AG04450 (cell line): ENCODE measurements at places on chromosomes 7 and 10.

DNA sequence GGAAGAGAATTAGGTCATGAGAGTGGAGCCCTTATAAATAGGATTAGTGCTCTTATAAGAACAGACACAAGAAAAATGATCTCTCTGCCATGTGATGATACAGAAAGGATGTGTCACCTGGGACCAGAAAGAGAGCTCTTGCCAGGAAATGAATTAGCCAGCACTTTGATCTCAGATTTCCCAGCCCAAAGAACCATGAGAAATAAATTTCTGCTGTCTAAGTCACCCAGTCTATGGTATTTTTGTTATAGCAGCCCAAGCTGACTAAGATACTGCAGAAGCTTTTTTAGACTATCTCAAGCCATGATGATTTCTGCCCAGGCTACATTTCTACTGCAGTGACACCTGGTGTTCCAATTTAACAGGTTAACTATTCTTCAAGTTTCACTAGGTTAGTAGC lies 84.8 kb downstream of the RSU1 start:
- no peak for DNase-seq

DNA sequence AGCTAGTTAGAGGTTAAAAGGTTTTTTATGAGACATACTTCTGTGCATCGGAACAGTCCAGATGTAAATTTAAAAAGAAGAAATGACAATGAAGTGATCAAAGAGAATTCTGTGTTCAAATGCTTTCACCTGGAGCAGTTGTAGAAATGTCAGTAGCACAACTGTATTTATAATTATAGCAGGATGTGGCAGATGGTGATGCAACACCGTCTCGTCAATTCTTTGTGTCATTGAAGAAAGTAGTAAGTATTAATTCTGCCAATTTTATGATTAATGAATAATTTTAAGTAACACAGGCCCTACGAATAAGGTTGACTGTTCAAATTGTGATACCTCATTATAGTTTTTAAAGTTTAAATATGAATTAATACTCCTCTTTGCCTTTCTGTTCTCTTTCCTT lies 171.1 kb downstream of the ADK start:
- no peak for DNase-seq

DNA sequence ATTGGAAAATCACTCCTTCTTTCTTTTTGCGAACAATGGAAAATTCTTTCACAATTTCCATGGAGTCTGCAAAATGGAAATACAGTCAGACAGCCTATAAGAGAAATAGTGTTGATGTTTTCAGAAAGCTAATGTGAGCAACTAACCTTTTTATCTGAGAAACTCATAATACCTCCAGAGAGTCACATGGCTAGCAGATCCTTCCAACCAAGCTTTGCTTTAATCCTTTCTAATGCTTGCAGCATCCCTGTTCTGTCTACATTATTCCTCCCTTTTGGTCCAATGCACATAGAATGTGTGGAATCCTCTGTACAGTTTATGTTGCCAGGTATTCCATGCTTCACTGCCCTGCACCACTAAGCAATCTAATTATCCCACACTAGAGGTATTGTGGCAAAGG lies 717.5 kb upstream of the LRRN3 start:
- no peak for DNase-seq

DNA sequence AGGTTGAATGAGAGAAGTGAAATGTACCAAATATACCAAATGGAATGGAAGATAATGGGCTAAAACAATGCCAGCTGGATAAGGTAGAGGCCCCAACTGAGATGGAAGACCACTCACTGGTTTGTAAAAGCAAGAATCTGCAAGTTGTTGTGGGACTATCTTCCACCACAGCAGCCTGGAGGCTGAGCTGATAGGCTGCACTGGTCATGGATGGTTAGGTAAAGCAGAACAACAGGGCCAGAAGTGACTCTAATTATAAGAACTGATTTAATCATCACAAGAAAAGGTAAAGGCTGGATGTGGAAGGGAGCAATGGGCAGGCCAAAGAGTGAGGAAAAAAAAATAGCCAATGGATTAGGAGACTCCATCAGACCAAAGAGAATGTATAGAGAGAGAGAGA lies 11.8 kb downstream of the TFEC start:
- DNase-seq, result no peak

DNA sequence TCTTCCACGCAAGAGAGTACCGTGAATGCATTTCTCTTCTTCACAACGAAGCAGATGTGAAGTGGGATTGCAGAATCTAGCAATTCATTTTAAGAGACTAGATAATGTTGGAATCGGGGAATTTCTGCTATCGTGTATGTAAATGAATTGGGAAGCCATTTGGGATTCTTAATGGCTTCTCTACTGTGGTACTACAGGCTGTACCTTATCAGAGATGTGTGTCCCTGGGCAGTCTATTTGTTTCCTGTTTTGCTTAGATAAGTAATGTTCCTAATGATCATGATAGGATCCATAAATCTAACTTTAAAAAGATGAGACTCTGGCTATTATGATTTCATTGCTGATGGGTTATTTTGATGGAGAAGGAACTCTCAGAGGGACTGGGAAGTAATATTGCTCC lies 320.6 kb downstream of the REEP3 start:
- DNase-seq, result no peak

GRCh38 chr10:106175760-106176377 lies 988.6 kb downstream of the SORCS1 start:
- DNase-seq, result no peak

GRCh38 chr10:77164616-77165311 lies 472.8 kb downstream of the KCNMA1 start:
- DNase-seq, result no peak

GRCh38 chr10:47123716-47124288 lies 176.2 kb upstream of the GDF10 start:
- no peak for DNase-seq

DNA sequence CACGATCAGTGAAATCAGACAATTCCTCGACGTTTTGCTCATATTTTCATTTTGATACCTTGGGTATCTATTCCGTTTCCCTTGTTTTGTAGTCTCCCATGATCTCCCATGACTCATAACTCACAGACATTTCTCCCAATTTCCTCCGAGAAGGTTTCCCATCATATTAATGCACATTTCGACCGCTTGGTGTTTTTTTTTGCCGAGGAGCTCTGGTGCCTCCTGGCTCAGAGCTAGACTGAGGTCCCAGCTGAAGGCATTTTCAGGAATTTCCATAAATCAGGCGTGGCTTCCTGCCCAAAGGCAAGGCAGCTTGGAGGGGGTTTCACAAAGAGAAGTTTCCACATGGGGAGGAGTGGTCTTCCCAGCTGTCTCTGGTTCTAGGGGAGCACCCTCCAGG lies 148.2 kb upstream of the TNS3 start:
- no peak for DNase-seq

DNA sequence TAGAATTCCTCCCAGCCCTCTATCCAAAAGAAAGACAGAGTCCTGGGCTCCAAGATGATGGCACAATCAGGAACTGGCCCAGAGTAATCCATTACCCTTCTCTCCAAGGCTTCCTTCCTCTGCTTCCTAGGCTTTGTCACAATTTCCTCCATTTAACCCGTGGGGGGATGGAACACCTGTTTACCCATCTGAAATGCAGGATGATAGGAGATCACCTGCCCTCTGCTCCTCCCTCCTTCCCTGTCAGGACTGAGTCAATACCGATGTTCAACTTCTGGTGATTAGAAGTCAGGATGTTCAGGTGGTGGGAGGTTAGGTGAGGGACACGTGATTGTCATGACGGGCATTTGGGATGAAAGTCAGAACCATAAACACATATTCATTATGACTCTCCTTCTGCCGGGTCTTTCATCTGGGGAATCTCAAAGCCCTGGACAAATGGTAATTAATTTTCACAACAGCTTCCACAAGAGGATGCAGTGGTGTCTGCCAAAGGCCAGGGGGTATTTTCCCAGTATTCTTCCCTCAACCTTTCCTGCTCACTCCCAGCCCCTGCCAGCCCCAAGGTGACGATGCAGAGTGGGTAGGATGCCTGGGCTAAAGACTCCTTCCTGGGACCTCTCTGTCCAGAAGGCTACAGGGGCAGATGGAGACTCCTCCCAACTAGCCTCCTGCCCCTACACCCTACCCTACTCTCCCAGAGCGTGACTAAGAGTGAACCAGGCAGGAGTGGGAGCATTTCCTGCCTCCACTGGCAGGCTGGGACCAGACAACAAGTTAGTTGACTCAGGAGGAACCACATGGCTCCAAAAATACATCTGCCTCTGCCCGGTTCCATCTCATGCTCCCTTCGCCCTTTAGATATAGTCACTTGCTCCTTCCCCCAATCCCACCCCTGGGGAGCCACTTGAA lies 27.9 kb downstream of the DUSP5 start:
- DNase-seq, result no peak

DNA sequence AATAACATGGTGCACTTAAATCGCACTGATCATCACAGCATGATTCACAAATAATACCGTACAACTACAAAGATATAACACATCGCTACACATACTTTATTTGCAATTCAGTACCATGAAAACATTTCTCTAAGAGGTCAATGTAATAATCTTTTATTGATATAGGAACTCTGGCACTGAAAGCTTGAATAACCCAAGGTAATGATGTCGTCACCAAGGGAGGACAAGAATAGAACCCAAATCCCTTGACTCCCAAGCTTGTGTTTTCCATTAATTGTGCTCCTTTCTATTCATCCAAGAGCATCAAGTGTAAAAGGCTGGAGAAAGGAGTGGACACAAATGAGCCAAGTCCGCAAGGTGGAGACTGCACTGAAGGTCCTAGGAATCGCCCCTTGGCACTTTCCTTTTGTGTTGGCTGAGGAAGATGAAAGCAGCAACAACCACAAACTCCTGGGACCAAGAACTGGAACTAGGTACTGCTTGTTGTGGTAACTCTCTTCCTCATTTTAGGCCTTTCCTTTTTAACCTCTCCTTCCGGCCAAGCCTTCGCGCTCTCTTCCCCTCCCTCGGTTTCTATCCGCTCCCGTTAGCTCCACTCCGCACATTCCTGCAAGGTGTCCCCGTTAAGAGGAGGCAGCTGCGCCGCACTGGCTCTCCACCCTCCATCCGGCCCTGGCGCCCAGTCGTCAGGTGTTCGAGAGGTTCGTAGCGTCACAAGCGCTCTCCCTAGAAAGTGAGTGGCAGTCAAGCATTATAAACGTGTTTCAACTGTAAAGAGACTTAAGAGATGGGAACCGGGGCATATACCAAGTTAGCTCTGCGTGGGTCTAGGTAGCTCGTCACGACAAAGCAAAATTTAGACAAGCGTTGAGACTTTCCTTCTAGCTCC lies 1.0 kb upstream of the CBLL1 start:
- DNase-seq, result no peak

GRCh38 chr7:138729444-138729843 lies 28.3 kb upstream of the SVOPL start:
- DNase-seq, result no peak

- no peak for DNase-seq
Observed at GRCh38 chr10:12019283-12019971, 23.2 kb downstream of the UPF2 start.

DNA sequence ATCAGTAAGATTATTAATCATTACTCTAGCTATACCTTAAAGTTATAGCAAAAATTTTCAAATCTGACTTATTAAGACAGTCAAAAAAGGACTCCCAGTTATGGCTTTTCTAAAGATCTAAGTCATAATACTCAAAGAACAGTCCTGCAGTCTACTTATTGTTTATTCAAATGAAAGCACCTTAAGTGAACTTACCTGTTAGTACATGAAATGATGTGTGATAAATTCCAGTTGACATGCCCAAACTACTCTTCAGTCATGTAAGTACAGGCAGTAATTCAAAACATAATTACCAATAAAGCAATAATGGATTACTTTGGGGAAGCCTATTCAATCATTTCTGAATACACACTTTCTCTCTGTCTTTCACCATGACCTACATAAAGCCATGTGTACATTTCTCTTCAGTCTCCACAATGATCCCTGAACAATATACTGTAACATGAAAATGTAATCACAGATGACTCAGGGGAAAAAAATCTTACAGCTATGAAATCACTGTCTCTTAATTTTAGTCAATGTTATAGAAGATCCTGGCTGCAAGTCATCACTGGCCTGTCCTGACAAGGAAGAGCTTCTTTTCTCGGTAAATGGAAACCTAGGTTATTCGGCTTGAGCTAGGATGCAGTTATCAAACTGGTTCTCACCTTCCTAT lies 420.7 kb upstream of the LRRTM3 start:
- no peak for DNase-seq

GRCh38 chr7:151304856-151305255 lies 36.8 kb upstream of the NUB1 start:
- no peak for DNase-seq

- peak; percentile 2 for DNase-seq
Observed at GRCh38 chr7:144437370-144438191, 34.1 kb upstream of the NOBOX start.

DNA sequence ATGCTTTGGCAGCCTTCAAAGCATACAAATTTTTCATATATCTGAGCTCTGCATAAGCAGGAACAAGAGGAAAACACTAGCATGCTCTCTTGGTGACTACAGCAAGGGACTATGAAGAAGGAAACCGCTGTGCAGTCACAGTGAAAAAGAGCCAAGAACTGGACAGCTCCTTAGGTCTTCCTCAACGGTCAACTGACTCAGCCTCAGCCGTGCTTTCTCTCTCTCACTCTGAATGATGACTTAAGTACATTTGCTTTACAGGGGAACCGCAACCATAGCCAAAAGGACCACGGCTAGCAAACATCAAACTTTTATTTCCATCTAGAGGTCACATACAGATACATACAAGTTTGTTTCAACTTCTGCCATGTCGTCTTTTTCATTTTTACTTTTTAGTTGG lies 69.9 kb downstream of the HYCC1 start:
- peak; percentile 68 for DNase-seq

DNA sequence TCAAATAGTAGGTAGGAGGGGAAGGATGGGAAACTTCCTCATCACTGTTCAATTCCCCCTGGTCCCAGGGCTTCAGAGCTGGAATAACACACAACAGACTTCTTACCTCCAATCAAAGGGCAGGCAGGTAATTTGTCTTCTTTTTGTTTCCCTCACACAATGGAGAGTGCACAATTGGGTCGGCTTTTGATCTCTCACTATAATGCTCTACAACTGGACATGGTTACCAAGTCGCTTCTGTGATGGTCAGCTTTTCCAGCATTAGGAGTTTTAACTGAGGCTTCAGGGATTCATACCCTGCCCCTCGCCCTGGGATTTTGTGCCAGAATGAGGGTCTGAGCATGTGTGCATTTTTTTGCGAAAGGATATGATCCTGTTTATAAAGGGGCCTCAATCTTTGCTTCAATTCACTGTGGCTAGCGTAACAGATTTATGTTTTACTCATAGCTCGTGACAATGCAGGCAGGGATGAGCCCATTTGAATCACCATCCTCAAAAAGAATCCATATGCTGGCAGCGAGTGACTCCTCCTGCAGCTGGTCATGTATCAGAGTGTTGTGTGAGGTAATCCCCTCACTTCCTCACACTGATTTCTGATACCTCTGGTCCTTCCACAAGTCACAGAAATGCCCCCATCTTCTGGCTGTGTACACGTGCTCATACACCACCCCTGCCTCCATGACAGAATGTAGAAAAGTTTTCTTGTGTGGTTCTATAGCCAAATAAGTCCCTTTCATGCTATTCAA lies 189.6 kb downstream of the CTTNBP2 start:
- DNase-seq, result no peak
